HuH-7 (cell line): ENCODE measurements at places on chromosomes 7 and 10.

DNA sequence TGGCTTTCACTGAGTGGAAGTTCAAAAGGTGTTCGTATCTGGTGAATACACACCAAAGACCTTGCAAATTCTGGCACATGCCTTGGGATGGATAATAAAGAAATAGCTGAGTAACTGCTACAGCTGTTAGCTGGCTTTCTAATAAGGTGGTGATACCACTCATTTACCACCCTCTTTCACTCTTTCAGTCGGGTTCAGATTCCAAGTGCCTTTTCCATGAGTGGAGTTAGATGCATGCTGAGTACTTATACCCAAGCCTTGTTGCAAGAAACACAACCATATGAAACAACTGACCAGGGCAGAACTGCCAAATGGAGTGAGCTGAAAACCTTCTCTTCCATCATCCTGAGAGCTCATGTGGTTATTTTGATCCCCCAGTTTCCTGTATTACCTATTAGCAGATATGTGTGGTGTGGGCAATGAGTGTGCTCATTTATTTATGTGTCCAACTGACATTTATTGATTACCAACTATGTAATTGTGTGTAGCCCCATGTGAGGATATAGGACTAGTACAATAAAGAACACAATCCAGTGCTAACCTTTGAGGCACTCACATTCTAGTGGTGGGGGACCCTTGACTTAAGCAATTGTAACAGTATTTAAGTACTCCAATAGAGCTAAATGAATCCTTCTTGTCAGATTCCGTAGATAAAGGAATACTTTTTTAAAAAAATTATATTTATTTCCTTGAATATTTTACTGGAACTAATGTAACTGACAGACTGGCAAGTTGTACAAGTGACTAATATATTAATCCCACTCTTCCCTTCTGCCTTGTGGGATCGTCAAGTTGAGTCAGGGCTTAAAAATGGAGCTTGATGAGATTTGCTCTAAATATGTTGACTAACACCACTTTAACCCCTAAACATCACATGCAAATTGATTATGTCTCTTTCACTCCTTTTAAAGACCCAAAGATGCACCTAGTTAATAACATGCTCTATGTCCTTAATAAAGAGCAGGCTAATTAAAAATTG lies 124.7 kb downstream of the ARID5B start:
- no peak for DNase-seq

DNA sequence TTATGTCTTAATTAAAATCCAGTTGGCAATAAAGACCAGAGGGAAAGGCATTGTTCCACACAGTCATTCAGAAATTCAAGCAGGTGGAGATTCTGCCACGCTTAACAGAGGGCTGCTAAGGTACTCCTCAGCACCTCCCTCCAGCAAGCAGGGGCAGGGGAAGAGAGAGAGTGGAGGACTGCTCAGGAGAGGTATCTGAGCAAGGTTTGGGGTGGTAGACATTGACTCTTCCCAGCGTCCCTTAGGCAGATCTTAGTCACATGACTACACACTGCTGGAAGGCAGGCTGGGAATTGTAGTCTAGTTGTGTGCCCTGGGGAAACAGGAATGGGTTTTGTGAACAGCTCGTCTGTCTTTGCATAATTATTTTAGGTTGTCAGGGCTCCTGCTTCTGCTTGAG lies 181.6 kb downstream of the NPSR1 start:
- no peak for DNase-seq

- DNase-seq, result no peak
Observed at GRCh38 chr7:55472928-55473725, 99.2 kb downstream of the VOPP1 start.

GRCh38 chr10:121928528-121928884 lies 675 bp upstream of the ATE1 start:
- no peak for DNase-seq

DNA sequence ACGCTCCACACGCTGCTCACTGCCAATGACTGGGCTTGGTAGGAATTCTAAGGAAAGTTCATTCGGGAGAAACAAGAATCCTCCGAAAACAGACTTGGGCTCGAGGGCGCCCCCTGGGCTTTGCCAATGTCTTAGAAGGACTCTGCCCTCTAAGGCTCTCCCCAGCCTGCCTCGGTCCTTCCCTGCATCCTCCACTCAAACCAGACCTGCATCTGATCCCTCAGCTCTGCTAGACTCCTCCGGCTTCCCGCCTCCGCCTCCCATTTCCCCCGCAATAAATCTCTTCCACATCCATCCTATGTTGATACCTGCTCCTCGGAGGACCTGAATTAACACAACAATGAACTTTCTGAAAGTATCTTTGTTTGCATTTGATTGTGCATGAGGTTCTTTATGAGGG lies 177.6 kb downstream of the PLPP4 start:
- no peak for DNase-seq

DNA sequence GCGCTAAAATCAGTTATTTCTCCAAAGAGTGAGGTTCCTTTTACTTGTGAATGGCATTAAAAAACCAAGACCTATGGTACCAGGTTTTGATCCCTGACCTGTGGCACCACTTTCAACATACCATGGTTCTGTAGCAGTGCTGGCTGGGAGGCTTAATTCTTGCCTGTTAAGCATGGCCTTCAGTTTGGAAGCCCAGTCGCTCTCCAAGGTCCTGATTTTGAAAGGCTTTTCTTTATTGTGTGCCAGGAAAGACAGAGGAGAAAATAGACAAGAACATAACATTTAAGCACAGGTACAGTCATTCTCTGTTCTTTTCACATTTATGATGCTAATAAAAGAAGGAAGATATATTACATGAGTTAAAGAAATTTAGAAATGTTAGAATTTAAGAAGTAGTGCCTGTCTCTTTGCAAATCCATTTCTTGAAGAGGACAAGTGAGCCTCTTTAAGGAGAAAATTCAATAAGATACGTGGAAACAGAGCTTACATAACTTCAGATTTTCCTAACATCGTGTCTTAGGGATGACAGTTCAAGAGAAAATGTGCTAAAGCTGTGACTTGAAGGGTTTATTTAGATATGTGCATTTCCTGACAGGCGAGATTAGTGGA lies 357.6 kb downstream of the DPP6 start:
- peak; percentile 11 for DNase-seq
